ENCODE measurements at places on chromosomes 7 and 10.

DNA sequence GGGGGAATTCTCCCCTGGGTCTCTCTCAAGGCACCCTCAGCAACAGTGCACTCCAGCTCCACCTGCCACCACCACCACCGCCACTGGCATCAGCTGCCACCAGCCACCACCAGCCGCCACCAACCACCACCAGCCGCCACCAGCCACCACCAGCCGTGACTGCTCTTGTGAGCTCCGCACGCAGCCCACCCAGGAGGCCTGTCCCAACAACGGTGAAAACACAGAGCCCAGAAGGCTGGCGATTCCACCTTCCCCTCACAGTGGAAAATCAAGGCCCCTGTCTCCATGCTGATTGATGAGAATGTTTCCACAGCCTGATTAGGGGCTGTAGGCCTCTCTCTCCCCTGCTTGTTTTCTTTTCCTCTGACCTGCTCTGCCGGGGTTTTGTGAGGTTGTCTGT, 41.1 kb downstream of the COBL start:
- no peaks in the 10 kb centered on the region for H3K36me3 ChIP-seq
- H3K4me1 ChIP-seq = no peaks in the 10 kb centered on the region
- H3K27me3 ChIP-seq = no peaks in the 10 kb centered on the region
- no peak for DNase-seq

GRCh38 chr7:151351967-151352366, 10.4 kb downstream of the NUB1 start:
- no peak overlapping the region for H3K4me3 ChIP-seq
- H3K27ac ChIP-seq = peak overlapping the region; percentile 48
- no peaks in the 10 kb centered on the region for H3K27me3 ChIP-seq
- DNase-seq = no peak

DNA sequence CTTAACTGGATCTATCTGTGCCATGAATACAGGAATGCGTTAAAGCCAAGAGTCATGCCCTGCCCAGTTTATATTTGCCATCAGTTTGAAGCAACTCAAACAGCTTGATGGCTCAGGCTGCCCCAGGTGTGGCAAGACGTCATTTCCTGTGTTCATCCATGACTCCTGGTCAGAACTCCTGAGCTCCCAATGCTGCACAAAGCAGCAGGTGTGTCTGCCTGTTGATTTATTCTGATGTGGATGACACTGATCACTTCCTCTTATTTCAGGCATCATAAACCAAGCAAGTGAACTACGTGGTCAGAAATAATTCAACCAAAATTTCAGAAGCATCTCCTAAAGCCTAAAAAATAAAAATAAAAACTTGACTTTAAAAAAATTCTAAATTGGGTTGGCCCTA, 68.5 kb downstream of the EZH2 start:
- H3K4me1 ChIP-seq = no peaks in the 10 kb centered on the region
- H3K27me3 ChIP-seq = no peaks in the 10 kb centered on the region
- H3K4me3 ChIP-seq = no peak overlapping the region
- no peak for DNase-seq

DNA sequence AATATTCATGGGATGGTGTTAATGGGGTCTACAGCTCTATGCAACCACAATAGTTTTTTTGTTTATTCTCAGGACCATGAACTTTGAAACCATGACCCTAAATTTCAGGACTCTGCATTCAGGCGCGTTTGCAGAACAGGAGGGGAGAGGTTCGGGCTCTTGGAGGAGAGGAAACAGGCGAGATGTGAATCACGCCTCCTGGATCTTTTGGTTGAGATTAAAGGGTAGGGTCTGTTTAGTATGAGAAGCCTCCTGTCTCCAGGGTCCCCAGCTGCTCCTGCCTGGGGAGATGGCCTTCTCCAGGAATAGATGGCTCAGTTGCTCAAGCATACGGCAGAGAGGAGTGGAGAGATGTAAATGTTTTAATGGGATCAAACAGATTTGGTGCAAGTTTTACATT, 18.2 kb downstream of the TLL2 start:
- no peak for DNase-seq
- no peaks in the 10 kb centered on the region for H3K36me3 ChIP-seq
- H3K4me1 ChIP-seq = no peaks in the 10 kb centered on the region
- H3K27me3 ChIP-seq = no peaks in the 10 kb centered on the region
- H3K27ac ChIP-seq = no peak overlapping the region

DNA sequence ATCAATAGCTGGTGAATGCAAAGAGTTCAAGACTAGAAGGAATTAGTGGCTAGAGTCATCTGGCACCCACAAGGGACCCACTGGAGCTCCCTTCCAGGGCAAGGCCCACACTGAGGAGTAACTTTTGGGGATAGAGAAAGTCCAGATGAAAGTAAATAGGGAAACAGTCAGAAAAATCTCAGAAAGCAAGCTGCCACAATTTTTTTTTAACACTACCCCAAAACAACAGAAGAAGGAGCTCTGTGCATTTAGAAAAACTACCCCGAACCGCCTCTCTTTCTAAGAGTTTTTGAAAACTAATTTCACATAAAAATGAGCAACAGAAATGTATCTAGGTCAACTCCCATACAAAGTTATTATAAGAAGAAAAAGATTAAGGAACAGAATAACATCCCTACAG, 42.2 kb downstream of the AOAH start:
- no peak overlapping the region for H3K27ac ChIP-seq
- H3K36me3 ChIP-seq = peaks cover 71% of the 10 kb centered on the region
- no peaks in the 10 kb centered on the region for H3K27me3 ChIP-seq
- no peak for DNase-seq

- H3K4me3 ChIP-seq = no peak overlapping the region
- H3K4me1 ChIP-seq = peaks cover 13% of the 10 kb centered on the region
Measured at GRCh38 chr7:44733708-44734481, 14.8 kb upstream of the ZMIZ2 start.

- H3K4me1 ChIP-seq = peaks cover 4% of the 10 kb centered on the region
- no peak overlapping the region for H3K27ac ChIP-seq
- no peaks in the 10 kb centered on the region for H3K27me3 ChIP-seq
- no peaks in the 10 kb centered on the region for H3K36me3 ChIP-seq
- DNase-seq = no peak
Measured at GRCh38 chr10:133025558-133026090, 62.1 kb upstream of the ADGRA1 start.

DNA sequence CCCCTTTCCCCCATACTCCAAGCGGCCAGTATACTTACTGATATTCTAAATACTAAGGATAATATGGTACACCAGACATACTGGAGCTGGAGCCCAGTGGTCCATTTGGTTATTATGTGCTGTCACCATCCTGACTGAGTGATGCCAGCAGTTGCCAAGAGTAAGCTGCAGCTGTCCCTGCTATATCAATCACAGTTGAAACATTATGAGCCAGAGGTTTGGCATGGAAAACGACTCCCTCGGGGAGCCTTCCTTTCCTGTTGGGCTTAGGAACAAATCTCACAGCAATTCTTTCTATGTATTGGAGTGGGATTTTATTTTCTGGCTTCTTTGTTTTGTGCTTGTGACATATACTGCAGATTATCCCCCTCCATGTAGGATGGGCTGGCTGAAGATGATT, 32.6 kb downstream of the STRIP2 start:
- no peaks in the 10 kb centered on the region for H3K36me3 ChIP-seq
- H3K4me3 ChIP-seq = no peak overlapping the region
- no peak overlapping the region for H3K27ac ChIP-seq

GRCh38 chr7:121604627-121605316, 208.7 kb upstream of the FAM3C start:
- no peaks in the 10 kb centered on the region for H3K27me3 ChIP-seq
- no peak overlapping the region for H3K27ac ChIP-seq
- no peak overlapping the region for H3K4me3 ChIP-seq
- no peaks in the 10 kb centered on the region for H3K4me1 ChIP-seq
- no peak for DNase-seq

DNA sequence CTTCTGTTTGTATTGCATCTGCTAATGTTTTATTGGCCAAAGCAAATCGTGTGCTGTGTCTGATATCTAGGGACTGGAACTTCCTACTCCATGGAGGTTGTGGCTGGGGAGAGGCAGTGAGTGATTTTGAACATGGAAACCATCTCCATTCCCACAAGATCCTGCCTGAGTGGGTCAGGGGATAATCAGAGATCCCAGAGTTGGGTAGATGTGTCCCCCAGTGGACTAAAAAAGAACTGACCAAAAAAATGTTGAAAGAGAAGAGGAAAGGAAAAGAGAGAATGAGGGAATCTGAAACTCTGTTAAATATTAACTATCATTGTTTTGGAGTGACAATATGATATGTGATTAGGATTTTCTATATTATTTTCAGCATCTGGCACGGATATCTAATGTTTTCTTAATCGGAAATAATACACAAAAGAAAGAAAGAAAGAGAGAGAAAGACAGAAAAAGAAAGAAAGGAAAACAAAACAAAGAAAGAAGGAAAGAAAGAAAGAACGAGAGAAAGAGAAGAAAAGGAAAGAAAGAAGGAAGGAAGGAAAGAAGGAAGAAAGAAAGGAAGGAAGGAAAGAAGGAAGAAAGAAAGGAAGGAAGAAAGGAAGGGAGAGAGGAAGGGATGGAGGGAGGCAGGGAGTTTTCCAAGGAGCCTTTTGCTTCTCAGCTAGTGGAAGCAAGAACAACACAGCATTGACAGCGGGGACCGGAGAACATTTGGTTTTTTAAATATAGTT, 638.5 kb downstream of the CCSER2 start:
- H3K27ac ChIP-seq = no peak overlapping the region
- no peak overlapping the region for H3K4me3 ChIP-seq

GRCh38 chr10:122845783-122846332, at the start of gene CUZD1:
Gene CUZD1 (minus strand): TSS chr10:122845857. CDS start chr10:122845843, 14 bp downstream.
- H3K4me3 ChIP-seq = no peak within 1 kb of the TSS
- no peak for DNase-seq
- no peaks in the 10 kb centered on the region for H3K27me3 ChIP-seq
- peaks cover 8% of the 10 kb centered on the region for H3K36me3 ChIP-seq

GRCh38 chr10:51106311-51106945, 32.1 kb downstream of the PRKG1 start:
- H3K27ac ChIP-seq = no peak overlapping the region
- no peaks in the 10 kb centered on the region for H3K27me3 ChIP-seq
- H3K36me3 ChIP-seq = no peaks in the 10 kb centered on the region
- H3K4me3 ChIP-seq = no peak overlapping the region
- DNase-seq = no peak

GRCh38 chr10:102868911-102869257, 386 bp upstream of the AS3MT start:
- H3K4me1 ChIP-seq = peaks cover 5% of the 10 kb centered on the region
- H3K27ac ChIP-seq = no peak overlapping the region
- DNase-seq = no peak
- peaks cover 33% of the 10 kb centered on the region for H3K27me3 ChIP-seq
- H3K4me3 ChIP-seq = no peak overlapping the region

DNA sequence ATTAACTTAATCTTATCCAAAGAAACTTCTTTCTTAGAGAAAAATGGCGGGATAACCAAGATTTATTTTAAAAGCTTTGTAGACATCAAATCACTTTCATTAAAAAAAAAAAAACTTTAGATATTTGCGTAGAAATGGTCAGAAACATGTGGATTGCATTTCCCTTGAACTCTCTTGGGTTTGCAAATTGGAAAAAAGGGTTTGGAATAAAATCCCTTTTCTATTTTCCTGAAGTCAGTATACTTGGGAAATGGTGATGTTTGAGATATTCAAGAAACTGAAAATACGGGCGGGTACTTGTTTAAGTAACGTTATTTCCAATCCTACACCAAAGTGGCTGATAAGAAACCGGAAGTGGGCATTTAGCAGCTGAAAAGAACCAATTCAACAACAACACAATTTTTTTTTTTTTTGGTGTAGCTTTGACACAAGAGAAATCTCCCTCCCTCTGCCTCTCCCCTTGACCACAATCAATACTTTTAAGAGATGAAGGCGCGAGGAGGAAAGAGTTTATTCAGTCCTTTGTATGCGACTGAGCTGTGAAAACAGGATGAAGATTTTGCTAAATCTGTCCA, 13.7 kb upstream of the GFRA1 start:
- H3K36me3 ChIP-seq = no peaks in the 10 kb centered on the region
- peaks cover 8% of the 10 kb centered on the region for H3K27me3 ChIP-seq
- no peak for DNase-seq
- no peak overlapping the region for H3K4me3 ChIP-seq

DNA sequence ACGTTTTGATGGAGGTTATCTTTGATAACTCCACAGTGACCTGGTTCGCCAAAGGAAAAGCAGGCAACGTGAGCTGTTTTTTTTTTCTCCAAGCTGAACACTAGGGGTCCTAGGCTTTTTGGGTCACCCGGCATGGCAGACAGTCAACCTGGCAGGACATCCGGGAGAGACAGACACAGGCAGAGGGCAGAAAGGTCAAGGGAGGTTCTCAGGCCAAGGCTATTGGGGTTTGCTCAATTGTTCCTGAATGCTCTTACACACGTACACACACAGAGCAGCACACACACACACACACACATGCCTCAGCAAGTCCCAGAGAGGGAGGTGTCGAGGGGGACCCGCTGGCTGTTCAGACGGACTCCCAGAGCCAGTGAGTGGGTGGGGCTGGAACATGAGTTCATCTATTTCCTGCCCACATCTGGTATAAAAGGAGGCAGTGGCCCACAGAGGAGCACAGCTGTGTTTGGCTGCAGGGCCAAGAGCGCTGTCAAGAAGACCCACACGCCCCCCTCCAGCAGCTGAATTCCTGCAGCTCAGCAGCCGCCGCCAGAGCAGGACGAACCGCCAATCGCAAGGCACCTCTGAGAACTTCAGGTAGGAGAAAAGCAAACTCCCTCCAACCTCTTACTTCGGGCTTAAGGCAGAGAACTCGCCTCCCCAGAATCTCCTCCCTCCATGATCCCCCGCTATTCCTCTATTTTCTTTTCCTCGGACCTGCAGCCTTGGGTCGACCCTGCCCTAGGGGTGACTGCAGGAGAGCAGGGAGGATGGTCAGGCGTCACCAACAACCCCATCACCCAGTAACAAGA, at the start of gene SERPINE1:
Gene SERPINE1 (plus strand): TSS at position 454 of the 809 bp plus-strand sequence. CDS start 1,290 bp downstream, outside the sequence.
- H3K27ac ChIP-seq = no peak within 1 kb of the TSS
- H3K36me3 ChIP-seq = no peaks in the 10 kb centered on the region
- H3K4me1 ChIP-seq = peaks cover 39% of the 10 kb centered on the region
- DNase-seq = peak; percentile 58

- H3K4me1 ChIP-seq = no peaks in the 10 kb centered on the region
- H3K36me3 ChIP-seq = no peaks in the 10 kb centered on the region
- DNase-seq = no peak
- no peaks in the 10 kb centered on the region for H3K27me3 ChIP-seq
- H3K4me3 ChIP-seq = no peak overlapping the region
- H3K27ac ChIP-seq = no peak overlapping the region
Measured at GRCh38 chr10:1659221-1659791, 78.0 kb downstream of the ADARB2 start.

DNA sequence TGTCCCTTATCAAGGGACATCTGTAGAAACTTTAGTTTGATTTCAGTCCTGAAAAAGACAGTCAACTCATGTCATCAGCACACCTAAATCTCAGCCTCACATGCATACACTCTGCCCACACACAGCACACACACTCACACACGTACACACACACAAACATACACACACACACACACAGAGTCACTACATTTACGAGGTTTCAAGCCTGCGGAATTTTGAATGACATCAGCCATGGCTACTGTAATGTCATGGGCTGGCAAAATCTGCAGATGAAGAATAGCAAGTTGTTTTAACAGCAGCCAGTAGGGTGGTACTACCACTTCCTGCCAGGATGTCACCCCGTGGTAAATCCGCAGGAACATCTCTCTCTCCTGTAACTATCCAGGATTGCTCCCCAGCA, 37.1 kb upstream of the EZH2 start:
- no peaks in the 10 kb centered on the region for H3K27me3 ChIP-seq
- no peak for DNase-seq
- no peaks in the 10 kb centered on the region for H3K36me3 ChIP-seq
- H3K27ac ChIP-seq = no peak overlapping the region
